SJSA1 (cell line): ENCODE measurements at places on chromosomes 1 and 21. TPM values are rescaled to one million over a fixed set of nuclear protein-coding genes. Genes with fewer than 3 reads are reported as not detected.

DNA sequence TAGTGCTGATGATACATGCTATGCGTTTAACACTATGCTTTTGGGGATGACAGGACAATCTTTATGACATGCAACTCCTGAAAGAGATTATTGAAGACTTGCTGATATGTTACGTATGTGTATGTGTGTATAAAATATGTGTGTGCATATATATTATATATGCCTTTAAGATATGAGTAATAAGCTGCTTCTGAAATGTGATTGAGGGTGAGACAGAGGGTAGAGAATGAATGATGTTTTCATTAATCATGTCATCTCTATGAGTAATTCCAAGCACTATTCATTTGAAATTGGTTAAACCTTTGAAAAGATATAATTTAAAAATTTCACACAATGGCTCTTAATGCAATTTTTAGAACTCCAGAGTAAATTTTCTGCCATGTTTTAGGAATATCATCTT is 5.8 kb downstream of the BCL9 start:
- no peak for DNase-seq

Gene PGLYRP4
- not detected in 2 replicates for total RNA-seq

- no peak for DNase-seq
Observed at GRCh38 chr21:23247334-23247733, 2249.1 kb downstream of the NCAM2 start.

DNA sequence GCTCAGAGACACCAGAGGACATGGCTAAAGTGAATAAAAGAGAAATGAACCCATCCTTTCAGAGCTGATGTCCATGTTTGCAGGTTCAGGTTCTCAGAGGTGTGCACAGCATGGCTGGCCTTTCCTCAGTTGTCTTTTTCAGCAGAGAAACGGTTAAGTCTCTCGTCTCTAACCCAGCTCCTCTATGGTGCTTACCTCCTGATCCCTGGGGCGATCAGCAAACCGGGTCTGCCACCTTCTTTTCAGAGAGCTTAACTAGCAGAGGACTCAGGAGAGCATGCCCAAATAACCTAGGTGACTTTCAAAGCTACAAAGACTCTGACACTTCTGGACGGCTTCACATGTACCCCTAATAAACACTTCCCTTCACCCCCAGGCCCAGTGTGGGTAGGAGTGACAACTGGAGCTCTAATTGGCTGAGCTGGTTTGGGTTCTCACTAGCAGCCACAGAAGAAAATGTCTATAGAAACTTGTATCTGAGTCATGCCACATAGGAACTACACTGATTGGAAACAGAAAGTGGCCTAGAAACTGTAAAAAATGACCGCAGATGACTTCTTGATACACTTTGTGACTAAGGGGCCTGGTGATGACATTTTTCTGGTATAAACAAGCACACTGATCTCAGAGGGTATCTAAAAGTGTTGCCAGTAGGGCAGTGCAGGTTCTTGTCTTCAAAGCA is at the start of gene AIM2:
AIM2 (minus strand) TSS at position 329 of the 682 bp plus-strand sequence. CDS start 3,267 bp downstream, outside the sequence.
- no peak for DNase-seq

- peak; percentile 64 for DNase-seq
Observed at GRCh38 chr1:7070389-7071029, 285.3 kb downstream of the CAMTA1 start.

DNA sequence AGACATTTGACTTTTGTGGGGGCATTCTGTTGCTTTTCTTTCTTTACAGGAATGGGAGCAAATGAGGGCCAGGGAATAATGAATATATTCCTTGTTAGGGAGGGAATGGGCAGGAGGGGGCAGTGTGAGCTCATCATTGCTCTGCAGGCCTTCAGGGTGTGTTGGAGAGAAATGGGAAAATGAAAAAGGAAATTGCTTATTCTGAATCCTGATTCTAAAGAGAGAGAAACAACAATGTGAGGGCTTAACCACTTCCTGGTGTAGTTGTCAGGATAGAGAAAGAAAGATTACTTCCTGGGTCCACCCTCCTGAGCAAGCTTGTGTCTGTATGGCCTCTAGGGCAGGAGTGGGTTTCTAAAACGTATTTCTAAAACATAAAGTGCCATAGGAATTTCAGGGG is 28.3 kb downstream of the VANGL2 start:
- peak; percentile 70 for DNase-seq

DNA sequence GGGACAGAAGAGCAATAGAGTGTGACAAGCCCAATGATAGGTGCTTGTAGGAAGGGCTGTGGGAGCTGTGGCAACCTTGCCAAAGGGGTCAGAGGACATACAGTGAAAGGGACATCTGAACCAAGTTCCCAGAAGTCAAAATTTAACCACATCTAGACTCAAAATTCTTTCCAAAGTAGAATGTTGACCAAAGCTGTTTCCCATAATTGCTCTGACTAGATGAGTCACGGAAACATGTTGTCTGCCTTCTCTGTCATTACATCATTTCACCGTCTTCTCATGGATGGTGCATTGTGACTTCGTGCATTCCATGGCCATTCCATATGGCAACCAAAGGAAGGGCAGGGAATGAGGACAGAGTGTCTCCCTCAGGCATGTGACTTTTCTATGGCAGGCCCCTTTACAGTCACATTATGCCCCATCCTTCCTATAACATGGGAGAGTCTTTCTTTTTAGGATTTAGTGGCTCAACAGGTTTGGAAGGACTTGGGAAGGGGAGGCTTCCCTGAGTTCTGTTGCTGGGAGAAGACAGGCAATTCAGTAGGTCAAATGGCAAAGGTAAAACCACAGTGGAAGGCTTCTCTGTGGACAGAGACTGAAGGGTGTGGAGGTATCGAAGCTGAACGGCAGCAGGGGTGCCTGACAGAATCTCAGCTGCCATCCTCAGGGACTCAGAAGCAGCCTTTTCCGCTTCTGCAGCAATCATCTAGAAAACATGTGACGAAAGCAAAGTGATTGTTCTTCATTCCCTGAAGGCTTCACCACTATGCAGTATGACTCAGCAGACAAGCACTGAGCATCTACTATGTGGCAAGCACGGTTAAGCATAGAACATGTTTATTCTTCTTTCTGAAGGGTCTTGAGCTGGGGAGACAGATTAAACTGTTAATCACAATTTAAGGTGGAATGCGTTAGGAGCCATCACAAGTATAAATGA is 24.7 kb downstream of the NPHS2 start:
- DNase-seq = peak; percentile 78

DNA sequence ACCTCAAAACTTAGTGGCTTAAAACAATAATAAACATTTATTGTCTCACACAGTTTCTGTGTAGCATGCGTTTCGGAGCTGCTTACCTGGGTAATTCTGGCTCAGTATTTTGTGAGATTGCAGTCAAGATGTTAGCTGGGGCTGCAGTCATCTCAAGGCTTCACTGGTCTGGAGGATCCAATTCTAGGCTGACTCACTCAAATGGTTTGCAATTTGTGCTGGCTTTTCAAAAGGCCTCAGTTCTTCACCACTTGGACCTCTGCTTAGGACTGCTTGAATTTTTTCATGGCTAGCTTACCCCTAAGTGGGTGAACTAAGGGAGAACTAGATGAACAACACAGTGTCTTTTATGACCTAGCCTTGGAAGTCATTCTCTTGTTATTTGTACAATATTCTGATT is 21.0 kb downstream of the XPR1 start:
- no peak for DNase-seq

GRCh38 chr1:162003830-162004215 is 19.8 kb downstream of the OLFML2B start:
- DNase-seq = peak; percentile 71
